Common myeloid progenitor, CD34-positive (primary cell): ENCODE measurements at places on chromosomes 1 and 21.

- peak; percentile 49 for DNase-seq
These were observed 27.4 kb upstream of the CTPS1 start for GRCh38 chr1:40951943-40952743.

GRCh38 chr1:25579292-25580252 is 36.2 kb downstream of the LDLRAP1 start:
- no peak for DNase-seq

DNA sequence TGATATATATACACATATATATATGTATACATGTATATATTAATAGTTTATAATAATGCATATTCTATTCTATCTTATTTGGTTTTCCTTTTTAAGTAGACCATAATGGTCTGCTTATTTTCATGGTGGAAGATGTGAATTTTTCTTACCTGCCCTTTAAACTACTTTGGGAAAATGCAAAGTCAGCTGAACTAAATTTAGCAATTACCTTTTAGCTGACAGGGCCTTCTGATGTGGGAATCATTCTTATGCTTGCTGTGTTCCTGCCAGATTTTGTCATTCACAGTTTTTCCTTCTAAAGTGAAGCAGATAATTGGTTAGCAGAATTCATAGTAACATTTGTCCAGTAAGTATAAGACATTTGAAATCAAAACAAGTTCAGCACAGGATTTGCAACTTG is 63.2 kb upstream of the SAMSN1 start:
- DNase-seq, result no peak

DNA sequence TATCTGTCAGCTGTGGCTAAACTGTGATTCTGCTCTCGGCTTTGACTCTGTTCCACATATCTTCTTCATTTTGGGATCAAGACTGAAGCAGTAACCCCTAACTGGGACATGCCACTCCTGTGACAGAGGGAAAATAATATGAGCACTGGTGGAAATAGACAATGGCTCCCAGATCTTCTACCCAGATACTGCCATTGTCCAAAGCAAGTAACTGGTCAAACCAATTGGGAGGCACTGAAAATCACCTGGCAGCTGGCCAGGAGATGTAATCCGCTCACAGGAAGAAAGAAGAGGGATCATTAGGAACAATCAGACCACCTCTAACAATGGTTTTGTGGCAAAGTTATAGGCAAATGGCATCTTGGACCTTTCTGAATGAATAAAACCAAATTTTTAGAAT is 10.7 kb downstream of the SNX7 start:
- DNase-seq, result no peak

DNA sequence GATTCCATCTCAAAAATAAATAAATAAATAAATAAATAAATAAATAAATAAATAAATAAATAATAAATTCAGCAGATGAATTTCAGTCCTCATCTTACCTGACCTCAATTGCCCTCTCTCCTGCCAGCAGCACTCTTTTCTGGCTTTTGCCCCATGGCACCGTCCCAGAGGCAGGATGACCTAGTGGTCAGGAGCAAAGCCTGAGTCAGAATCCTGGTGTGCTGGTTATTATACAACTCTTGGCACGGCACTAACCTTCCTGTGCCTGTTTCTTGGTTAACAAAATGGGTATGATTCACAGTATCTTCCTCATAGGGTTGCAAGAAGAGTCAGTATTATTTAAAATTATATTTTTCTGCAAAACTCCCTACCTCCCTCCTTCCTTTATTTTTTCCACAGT is 43.0 kb downstream of the NKAIN1 start:
- no peak for DNase-seq

DNA sequence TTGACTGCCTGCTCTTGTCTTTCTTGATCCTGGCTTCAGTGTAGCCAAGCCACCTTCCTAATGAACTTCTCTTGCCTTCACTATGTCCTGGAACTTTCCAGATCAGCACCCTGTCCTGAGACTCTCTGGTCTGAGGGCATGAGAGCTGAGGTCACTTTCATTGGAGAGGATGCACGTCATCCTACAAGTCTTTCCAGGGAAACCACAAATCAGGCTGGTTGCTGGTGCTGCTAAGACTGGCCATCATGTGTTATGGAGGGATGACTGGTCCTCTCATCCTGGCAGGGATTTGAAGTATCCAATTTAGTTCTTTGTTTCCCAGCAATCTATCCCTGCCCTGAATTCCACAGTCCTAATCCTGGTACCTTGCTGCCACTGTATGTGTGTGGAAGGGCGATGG is 228.6 kb downstream of the GPATCH2 start:
- no peak for DNase-seq

GRCh38 chr1:30242168-30242567 is 481.2 kb downstream of the MATN1 start:
- no peak for DNase-seq

GRCh38 chr21:44817914-44818639 is at the start of gene SUMO3:
SUMO3 (minus strand) TSS chr21:44818062; CDS start chr21:44817968, 94 bp downstream.
- DNase-seq, result peak; percentile 84

GRCh38 chr21:42157606-42158310 is 61.2 kb upstream of the ABCG1 start:
- no peak for DNase-seq

GRCh38 chr1:156524481-156524869 is 23.9 kb upstream of the MEF2D start:
- DNase-seq, result peak; percentile 83

GRCh38 chr1:7694600-7695496 is 76.2 kb upstream of the VAMP3 start:
- DNase-seq, result no peak

- DNase-seq, result peak; percentile 84
These were observed 5.0 kb upstream of the EFNA3 start for GRCh38 chr1:155073377-155074242.

DNA sequence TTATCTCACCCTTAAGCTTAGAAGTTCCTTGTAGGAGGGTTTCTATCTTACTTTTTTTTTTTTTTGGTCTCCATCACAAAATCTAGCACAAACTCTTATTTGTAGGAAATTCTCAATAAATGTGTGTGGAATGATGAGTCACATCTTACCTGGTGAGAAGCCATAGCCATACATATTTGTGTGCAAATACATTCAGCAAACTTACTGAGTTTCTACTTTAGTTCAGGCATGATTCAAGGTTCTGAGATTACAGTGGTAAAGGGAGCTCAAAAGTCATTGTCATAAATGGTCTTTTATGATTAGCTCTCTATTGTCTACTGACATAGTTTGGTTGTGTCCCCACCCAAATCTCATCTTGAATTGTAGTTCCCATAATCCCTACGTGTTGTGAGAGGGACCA is 193.1 kb upstream of the UBE2U start:
- DNase-seq, result no peak

DNA sequence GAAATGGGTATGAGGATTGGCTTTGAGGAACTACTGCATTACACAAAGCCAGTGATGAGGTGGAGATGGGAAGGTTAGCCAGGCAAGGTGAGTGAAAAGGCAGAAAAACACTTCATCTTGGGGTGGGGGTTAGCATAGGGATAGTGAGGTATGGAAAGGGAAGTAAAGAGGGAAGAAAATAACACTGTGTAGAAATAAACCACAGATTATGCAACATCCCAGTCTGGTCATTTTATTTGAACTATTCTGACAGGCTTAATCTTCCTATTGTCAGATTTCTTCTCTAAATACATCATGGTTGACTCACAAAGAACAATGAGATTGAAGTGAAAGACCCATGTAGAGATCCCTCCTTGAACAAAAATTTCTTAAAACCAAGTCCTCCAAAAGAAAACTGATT is 640.2 kb downstream of the PTPRC start:
- DNase-seq, result peak; percentile 8

DNA sequence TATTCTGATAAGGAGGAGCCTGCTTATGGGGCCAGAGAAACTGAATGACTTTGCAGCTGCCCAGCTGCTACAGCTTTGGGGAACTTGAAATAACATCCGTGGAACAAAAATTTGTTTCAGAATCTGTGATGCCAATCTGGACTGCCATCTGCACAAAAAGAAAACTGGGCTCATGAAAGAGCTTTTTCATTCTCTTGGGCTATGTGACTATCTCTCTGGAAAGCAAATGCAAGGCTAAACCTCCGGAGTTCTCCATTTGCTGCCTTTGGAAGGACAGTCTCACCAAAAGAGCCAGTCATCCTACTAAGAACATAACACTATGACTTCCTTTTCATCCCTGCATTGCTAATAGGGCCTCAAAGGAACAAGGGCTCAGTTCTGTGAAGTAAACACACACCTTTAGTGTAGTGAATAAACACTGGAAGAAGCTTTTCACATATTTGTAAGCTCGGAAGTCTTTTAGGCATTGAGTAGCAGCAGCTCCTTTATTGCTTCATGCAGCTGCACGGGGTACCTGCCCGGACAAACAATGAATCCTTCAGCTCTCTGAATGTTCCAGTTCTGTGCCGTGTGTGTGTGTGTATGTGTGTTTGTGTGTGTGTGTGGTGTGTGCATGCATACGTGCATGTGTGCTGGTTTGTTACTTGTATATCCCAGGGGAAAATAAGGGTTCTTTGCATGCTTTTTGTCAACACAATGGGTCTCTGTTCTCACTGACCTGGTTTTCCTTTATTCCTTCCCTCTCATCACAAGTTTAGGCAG is 255.5 kb upstream of the SGIP1 start:
- DNase-seq, result peak; percentile 30

DNA sequence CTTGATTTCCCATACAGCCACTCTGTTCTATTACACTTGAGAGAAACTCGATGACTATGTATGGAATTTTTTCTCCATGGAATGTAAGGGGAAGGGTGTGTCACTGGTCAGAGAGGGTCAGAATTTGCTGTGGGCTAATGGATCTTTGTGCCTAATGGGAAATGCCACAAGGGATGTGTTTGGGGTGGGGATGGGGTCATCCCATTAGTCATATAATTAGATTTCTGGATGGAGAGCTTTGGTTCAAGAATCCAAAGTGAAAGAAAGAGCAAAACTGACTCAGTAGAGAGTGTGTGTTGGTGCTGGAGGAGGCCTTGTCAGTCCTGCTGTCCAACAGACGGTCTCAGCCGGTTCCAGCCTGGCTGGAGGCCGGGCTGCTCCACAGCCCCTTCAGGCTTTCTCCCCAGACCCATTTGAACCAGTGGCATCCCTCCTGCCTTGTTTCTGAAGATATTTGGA is 86.4 kb downstream of the LAMC2 start:
- DNase-seq, result no peak

GRCh38 chr1:9202240-9202870 is 32.2 kb upstream of the H6PD start:
- no peak for DNase-seq

DNA sequence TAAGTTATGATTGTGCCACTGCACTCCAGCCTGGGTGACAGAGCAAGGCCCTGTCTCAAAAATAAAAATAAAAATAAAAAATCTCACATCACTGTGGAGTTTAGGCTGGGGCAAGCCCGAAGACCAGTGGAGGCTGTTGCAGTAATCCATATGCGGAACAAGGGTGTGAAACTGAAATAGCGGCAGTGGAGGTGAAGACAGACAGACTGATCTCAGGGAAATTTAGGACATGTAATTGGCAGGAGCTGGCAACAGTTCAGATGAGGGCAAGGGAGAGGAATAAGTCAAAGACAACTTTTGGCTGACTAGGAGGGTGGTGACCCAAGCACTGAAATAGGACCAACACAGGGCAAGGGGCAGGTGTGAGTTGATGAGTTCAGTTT is 8.4 kb downstream of the ARMH1 start:
- no peak for DNase-seq

DNA sequence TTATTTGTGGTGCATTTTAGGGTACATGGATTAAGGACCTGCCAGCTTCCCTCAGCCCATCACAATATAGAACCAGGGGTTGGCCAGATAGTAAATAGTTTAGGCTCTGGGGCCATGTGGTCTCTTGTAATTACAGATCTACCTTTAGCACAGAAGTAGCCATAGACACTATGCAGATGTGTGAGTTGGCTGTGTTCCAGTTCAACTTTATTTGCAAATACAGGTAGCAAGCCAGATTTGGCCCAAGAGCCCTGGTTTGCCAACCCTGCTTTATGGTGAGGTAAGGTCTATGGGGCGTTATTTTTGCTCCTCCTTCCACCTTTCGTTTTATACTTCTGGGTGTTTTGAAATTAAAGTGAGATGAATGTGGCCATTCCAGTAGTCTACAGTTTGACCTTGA is 48.7 kb downstream of the MRPS6 start:
- DNase-seq, result no peak

GRCh38 chr1:53681977-53682685 is 56.8 kb downstream of the GLIS1 start:
- DNase-seq, result peak; percentile 98

- DNase-seq, result peak; percentile 57
These were observed 997 bp downstream of the PRKACB start for GRCh38 chr1:84145068-84145467.

- no peak for DNase-seq
These were observed 538 bp downstream of the GBP2 start for GRCh38 chr1:89125240-89125912.

DNA sequence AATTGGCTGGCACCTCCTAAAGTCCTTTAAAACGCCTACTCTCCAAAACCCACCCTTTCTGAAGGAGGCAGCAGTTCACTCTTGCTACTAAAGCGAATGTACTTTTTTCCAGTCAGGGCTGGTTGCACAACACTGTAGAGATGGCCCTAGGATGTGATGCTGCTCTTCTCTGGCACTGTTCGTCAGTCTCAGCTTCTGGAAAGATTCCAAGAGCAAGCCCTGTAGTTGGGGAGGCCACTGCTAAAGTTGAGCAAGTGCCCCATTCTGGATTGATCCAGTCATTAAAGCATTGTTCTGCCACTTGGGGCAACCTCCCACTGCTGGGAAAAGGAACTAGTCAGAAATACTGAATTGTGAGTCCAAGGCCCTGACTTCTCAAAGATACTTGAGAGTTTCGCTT is 28.5 kb upstream of the KCNQ4 start:
- no peak for DNase-seq

DNA sequence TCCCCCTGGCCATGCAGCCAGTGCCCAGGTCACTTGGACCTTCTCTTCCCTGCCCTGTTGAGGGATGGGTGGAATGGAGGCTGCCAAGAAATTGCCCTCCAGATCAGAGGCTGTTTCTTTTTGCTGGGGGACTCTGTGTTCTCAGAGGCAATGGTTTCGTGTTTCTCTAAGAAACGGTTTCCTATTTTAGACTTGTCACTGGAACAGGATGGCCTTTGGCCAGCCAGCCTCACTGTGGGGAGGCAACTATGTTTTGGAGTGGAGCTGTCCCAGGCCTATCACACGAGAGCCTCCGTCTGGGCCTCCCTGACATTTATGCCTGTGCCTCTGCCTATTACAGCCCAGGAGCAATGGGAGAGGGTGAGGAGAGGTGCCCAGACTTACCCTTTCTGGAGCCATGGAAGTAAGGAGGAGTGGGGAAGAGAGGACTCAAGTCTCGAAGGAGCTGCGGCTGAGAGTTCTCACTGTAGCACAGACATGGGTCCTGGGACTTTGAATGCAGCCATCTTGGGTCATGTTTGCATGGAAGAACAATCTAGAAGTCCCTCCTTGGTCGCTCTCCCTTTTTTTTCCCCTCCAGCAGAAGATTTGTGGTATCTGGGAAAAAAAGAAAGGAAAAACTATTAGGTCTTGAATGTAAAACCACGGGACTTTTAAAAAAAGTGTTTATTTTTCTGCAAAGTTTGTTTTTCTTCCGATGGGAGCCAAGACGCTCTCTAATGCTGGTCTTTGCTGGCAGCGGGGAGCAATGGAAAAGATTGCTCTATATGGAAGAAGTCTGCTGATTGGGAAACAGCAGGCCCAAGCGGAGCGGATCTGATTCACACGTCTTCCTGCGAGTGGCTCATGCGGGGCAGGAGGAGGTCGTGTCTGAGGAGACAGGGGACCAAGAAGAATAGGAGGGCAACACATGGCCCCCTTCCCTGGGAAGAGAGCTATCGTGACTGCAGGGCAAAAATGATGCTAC is 219.2 kb downstream of the FOXD2 start:
- no peak for DNase-seq
